Heart right ventricle (tissue), 16 donors: ENCODE measurements at places on chromosomes 4 and X.

DNA sequence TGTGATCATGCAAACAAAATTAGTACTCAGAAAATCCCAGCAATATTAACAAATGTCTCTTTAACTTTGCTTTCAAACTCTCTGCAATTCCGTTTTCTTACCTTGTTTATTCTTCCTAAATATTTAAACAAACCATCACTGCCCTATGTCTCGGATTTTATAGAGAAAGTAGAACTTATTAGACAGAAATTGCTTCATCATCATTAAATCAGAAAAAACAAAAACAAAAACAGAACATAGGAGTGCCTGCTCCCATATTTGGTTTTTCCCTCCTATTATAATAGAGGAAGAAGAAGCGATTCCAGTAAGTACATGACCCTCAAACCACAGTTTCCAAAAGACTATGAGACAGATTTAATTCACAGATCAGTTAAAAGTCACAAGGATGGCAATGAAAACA is 1228.0 kb downstream of the RPA4 start:
- no peak for DNase-seq

- no peak for DNase-seq
Measured at GRCh38 chrX:104987063-104987462, 233.4 kb downstream of the TEX13A start.

DNA sequence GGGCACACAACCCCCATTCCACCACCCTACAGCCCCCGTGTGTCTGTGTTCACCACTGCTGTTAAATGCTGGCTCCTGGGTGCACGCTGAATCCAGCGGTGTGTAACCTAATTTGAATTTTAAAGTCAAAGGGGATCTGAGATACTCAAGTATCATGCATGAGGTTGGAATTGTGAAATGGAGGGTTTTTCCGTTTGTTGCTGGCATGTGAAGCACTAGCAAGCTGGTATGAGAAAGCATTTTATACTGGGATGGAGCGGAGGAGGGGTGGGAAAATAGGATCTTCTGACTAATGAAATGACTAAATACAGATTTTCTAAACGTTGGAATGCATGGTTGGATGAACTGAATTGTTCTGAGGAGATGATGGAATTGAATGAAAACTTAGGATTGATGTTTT is 36.9 kb upstream of the FAT1 start:
- DNase-seq = no peak

DNA sequence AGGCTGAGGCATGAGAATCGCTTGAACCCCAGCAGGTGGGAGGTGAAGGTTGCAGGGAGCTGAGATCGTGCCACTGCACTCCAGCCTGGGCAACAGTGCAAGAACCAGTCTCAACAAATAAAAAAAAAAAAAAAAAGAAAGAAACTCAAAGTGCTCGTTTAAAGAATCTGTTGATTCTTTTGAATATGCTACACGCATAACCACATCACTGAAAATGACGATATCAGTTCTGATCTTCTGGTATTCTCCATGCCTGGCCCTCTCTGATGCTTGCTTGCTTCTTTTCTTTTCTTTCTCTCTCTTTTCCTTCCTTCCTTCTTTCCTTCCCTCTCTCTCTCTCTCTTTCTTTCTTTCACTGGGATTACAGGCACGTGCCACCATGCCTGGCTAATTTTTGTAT is 7.3 kb downstream of the AVPR2 start:
- DNase-seq = no peak

DNA sequence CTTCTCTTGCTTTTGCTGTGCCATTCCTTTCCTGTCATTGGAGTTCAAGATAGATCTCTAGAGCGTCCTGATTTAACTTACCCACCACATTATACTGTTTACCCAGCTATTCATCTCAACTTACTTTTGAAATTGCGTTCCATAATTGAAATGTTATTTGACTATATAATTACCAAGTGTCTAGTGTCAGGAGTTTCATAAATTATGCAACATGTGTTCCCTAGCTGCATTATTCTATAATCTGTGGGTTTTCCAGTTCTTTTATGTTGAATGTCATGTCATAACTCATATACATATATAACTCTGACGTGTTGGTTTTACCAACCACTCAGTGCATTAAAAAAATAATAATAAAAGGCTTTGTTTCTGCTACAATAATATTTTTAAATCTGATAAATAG is 285.9 kb upstream of the ARSJ start:
- no peak for DNase-seq

DNA sequence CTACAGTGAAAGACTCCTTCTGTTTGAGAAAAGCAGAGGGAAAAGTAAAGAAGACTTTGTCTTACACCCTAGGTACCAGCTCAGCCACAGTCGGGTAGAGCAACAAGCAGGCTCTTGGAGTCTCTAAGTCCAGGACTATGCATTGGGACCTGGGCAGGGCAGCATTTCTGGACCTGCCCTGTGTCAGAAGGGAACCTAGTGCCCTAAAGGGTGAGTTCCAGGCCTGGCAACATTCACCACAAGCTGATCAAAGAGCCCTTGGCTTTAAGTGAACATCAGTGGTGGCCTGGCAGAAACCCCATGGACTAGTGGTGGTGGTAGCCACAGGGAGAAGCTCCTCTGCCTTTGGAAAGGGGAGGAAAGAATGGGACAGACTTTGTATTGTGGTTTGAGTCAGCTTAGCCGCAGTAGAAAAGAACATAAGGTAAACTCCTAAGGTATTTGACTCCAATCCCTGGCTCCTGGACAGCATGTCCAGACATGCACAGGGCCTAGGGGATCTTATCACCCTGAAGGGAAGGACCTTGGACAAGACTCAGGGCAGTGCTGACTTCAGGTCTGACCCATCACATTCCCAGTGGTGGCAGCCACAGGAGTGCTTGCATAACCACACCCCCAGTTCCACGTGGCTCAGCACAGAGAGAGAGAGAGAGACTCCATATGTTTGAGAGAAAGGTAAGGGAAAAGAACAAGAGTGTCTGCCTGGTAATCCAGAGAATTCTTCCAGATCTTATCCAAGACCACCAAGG is 32.6 kb downstream of the CCDC158 start:
- DNase-seq = no peak

GRCh38 chr4:151829309-151829708 is 68.5 kb upstream of the GATB start:
- DNase-seq = no peak

GRCh38 chr4:39235696-39236095 is 53.4 kb downstream of the WDR19 start:
- no peak for DNase-seq

DNA sequence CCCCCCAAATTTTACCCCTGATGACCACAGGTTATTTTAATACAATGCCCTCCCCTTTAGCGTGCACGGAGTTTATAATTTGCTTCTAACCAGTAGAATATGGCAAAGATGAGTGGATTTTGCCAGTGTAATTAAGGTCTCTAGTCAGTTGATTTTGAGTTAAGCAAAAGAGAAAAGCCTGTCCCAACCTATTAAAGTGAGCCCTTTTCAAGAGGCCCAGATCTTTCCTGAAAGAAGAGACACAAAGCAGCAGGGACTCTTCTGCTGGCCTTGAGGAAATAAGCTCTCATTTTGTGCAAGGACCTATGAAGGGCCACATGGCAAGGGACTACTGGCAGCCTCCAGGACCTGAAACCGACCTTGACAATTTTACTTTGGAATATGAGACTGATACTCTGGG is 61.9 kb upstream of the GABRG1 start:
- no peak for DNase-seq

DNA sequence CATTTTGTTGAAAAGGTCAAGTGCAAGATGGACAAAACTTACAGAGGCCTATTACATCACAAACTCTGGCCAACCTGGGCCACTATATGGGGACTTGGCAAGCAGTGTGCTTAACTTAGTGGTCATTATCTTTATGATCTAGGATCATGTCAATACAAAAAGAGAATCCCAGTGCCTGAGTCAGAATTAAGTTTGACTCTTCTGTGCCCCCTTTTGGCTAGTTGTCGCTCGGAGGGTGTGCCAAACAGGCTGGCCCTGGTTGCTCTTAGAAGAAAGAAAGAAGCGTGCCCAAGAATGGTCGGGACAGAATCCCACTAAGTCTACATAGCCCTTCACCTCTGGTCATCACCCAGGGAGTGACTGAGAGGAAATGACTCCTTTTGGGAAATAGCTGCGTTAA is 100.1 kb downstream of the EIF4E start:
- DNase-seq = no peak

- DNase-seq = no peak
Measured at GRCh38 chr4:1403177-1403583, 3.1 kb downstream of the NKX1-1 start.

- DNase-seq = no peak
Measured at GRCh38 chr4:62359441-62360155, 1159.5 kb downstream of the ADGRL3 start.

DNA sequence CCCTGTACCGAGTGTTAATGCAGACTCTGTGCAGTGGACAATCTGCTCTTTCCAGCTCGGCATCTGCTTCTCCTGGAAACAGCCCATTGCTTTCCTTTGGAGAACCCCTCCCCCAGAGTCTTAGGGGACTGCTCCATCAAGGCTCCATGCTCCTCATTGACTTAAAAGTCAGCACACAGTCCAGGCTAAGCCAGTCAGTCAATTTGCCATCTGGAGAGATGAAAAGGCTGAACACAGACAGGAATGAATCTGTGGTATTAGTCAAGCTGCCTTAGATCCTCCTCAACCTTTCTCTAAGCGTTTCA is 20.3 kb downstream of the ATP8A1 start:
- DNase-seq = no peak

- DNase-seq = no peak
Measured at GRCh38 chrX:72349190-72349589, 43.5 kb upstream of the CITED1 start.

DNA sequence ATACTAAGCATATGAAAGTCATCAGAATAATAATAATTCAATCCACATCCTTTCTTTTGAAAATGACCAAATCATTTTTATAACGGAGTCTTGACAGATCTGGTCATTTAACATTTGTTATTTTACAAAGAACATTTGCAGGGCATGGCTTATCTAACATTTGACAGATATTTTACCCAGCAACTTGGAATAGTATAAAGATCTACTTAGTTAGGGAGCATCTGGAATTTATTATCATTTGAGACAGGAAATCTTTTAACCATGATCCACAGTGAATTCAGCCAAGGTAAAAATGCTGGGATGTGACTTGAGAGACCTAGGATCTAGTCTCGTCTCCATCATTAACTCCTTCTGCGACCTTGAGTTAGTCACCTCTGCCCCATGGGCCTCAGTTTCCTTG is 22.4 kb downstream of the STARD8 start:
- no peak for DNase-seq

GRCh38 chrX:66815227-66815626 is 176.3 kb upstream of the EDA2R start:
- no peak for DNase-seq

- no peak for DNase-seq
Measured at GRCh38 chrX:10233173-10233572, 76.4 kb downstream of the CLCN4 start.

DNA sequence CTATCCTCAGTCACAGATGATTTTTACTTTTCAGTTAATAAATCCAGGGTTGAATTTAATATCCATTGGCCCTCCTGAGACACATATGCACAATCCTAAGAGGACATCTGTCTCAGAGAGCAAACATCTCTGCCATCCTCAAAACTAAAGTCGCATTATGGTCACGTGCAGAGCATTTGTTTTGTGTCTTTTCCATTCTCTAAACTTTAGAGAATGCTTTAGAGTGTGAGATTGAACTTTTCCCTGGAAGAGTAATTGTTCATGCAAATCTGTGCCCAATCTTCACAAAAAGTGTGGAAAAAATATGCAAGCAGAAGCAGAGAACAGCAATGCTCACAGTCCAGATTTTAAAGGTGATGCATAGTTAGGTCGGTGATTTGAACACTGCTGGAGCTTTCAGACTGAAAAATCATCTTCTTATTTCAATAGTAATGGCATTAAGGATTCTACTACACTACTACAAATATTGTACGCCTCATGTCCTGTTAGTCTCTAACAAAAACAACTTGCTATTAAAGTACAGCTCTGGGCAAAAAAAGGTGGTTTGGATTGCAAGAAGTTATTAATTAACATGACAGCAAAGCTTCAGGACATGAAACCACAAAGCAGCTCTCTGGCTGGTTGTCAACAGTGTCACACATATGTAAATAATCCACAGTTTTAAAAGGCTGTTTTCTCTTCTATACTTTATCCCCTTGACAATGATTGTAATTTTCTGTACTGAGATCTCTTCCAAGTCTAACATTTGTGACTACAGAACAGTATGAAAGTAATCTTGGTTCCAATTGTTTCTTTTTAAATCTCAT is 19.9 kb downstream of the DCHS2 start:
- no peak for DNase-seq

GRCh38 chr4:102335616-102336015 is 9.7 kb downstream of the SLC39A8 start:
- DNase-seq = no peak

- DNase-seq = no peak
Measured at GRCh38 chr4:8696369-8697127, 104.0 kb downstream of the CPZ start.

DNA sequence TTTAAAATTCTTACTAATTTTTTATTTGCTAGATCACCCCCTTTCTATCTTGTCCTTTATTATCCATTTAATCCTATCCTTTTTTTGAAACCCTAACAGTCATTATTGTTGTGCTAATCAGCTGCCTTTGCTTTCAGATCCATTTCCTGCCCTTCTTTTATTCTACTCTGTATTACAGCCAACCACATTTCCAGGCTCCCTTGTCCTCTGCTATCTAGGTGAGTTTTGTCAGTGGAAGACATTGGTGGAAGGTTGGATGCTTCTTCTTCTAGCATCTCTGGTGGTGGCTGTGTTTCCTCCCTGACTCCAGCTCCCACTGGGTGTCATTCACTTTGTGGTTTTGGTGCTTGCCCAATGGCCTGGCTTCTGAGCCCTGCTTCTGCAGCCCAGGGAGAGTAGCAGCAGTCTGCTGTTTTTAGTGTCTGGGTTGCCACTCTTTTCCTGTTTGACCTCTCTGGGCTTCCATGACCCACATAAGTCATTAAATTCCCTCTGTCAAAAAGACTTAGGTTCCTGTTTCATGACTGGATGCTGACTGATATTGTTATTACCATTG is 225.2 kb upstream of the PGRMC2 start:
- DNase-seq = no peak

DNA sequence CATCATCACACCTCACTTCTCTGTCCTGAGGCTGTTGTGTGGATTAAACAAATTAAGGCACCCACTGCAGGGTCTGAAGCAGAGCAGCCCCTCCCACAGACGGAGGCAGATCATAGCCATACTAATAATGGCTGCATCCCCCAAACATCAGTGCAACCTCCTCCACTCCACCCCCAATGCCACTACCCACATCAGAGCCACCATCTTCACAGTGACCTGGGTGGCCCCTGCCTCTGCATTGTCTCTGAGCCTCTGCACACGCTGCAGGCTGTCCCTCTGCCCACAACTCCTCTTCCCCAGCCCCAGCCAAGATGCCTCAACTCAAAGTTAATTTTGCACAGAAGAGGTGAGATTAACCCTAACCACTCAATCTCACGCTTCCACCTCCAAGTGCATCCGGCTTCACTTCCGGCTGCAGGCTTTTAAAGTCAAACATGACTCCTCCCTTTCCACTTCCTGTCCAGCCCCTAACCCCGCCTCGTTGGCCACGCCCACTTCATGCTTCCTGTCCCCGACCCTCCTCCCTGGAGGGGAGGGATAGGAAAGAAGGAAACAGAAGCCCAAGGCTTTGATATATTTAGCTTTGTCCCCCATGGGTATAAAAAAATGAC is 22.7 kb downstream of the JAKMIP1 start:
- DNase-seq = no peak
